ENCODE measurements at places on chromosomes 6 and 20.

- no peak for DNase-seq
Observed at GRCh38 chr6:871503-871902, 178.6 kb upstream of the EXOC2 start.

- no peak for DNase-seq
Observed at GRCh38 chr20:2946988-2947961, 74.0 kb downstream of the PTPRA start.

DNA sequence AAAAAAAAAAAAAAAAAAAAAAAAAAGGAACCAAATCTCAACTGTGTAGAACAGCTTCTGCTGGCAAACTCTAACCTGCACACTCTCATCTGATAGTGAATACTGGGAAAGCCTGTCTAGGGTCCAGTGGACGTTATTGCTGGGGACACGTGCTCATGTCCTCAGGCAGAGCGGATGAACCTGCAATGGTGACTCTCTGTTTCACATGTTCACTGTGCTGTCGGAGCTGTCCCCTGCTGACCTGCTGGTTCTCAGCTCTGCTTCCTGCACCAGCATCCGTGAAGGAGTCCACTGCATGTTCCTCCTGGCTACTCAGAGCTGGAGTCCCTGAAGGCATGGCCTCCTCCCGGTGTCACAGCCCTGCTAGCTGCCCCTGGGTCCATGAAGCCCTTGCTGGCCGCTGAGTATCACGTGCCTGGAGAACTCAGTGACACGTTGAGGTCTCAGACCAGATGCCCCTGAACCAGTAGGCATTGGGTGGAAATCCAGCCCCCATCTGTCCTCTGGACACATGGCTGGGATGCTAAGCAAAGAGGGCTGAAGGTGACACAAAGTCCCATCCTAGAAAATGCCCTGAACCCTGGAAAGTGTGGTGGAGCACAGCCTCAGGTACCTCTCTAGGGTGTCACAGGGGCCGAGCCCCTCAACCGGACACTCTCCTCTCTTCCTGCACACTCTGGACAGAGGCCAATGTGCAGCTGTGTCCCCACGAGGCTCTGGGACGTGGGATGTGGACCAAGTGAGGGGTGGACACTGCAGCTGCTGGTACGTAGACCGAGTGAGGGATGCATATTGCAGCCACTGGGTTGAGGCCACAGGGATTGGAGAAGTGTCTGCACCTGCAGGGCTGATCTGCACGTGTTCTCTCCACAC lies 54.9 kb upstream of the FRMD1 start:
- DNase-seq, result no peak

DNA sequence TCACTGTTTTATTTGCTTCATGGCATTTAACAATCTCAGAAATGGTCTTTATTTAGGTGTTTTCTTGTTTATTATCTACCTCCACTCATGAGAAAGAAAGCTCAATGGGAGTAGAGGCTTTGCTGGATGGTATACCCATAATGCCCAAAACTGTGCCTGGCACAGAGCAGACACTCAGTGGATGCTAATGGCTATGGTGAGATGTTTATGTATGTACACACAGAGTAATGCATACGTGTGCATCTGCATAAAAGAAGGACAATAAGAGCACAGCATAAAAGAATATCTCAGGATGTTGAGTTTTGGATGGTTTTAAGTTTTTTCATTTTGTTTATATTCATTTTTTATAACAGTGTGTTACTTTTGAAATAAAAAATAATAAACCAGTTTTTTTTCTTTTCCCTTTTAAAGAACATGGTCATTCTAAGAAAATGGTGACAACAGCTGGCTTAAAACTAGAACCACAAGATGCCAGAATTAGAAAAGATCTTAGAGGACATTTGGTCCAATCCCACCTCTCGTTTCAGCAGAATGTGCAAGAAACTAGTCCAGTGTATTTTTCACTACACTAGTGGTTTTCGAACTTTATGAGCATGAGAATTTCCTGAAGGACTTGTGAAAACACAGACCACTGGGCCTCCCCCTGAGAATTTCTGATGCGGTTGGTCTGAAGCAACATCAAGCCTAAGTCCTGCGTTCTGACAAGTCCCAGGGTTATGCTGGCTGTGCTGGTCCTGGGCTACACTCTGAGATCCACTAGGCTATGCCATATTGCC lies 131.9 kb downstream of the FYN start:
- DNase-seq, result no peak

- no peak for DNase-seq
Observed at GRCh38 chr20:63265891-63266515, 6.6 kb upstream of the ARFGAP1 start.

- DNase-seq, result no peak
Observed at GRCh38 chr6:22497276-22497675, 72.1 kb upstream of the HDGFL1 start.

DNA sequence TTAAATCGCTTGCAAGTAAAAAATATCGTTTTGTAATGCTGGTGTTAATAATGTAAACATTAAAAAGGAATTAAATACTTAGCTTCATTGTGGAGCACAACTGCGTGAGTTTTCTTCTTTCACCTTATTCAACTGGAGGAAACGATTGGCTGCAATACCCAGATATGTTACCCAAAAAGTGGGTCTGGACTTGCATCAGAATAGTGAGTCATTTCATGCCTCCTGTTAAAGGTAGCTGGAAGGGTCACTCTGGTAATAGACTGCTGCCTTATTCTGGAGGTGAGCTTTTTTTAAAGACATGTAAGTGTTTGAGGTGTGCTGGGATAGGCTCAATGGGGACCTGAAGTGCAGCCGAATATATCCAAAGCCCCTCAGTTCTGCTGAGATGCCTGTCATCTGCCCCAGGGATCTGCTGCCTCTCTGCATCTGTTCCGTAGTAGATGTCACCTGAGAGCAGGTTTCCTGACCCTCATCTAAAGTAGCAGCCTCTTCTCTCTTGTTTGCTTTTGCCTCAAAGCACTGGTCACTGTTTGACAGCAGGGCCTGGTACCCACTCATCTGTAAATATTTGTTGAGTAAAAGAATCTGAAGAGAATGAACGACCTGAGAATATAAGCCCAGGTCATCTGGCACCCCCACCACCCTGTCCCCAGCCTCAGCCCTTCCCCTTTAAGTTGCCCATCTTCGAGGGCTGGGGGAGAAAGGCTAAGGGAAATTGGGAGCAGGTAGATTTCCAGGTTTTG lies 5.6 kb upstream of the UQCC2 start:
- DNase-seq, result no peak

GRCh38 chr20:16296931-16297330 lies 276.3 kb downstream of the KIF16B start:
- no peak for DNase-seq

GRCh38 chr20:46027245-46027853 lies 1.7 kb upstream of the SLC12A5 start:
- DNase-seq, result no peak

DNA sequence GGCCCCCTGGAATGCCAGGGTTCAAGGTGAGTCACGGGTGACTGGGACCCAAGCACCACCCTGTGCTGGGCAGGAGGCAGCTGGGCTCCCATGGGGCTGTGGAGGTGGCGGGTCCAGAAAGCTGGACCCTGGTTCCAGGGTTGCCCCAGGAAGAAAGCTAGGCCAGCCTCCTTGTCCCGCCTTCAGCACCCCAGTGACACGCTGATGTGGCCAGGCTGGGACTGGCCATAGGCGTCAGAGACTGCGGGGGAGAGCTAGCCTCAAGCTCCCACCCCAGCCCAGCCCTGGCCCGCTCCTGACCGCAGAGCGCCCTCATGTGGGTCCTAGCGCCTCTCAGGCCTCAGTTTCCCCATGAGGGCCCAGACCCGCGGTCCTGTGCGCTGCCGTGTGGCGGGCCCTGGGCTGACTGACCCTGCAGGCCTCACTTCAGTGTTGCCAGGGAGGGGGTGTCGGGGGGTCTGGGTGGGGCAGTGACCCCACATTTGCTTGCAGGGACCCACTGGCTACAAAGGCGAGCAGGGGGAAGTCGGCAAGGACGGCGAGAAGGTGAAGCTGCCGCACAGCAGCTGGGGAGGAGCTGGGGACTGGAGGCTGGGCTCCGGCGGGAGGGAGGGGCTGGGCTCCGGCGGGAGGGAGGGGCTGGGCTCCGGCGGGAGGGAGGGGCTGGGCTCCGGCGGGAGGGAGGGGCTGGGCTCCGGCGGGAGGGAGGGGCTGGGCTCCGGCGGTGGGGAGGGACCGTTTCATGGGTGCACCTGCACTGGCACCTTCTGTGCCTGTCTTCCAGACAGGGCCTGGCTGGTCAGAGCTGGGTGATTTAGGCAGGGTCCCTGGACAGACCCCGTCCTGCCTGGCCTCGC lies 7.9 kb downstream of the COL9A3 start:
- peak; percentile 83 for DNase-seq

DNA sequence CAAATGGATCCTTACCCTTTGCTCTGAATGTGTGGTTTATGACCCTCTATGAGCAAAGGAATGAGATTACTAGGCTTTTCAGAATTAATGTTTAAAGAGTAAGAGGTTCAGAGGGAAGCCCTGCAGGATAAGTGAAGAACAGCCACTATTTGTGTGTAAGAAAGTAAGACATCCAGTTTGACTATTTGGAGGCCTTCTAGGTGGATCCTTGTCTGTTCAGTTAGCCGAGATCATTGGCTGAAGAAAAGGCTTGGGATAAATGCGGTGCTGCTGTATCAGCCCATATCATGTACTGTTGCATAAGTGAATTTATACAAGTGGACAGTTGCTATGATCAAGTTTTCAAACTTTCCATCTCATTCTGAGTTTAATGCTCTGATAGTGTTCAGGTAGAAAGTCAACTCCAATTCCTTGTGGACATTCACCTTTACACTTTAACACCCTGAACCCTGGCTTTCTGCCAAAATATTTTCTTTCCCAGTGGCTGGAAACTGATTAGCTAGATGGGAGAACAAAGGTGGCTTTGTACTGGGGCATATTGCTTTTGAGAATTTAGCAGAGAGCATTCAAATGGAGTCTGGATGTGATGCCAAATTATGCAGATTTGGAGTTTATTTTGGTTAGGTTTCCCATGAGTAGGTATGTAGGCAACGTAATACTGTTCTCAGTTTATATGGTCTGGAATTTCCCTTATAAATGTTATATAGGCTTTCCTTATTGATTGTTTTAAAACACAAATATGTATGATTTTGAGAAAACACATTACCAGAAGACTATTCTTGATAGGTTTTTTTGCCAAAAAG lies 15.0 kb downstream of the PARD6B start:
- no peak for DNase-seq

GRCh38 chr6:91337967-91338366 lies 751.1 kb upstream of the MAP3K7 start:
- no peak for DNase-seq

DNA sequence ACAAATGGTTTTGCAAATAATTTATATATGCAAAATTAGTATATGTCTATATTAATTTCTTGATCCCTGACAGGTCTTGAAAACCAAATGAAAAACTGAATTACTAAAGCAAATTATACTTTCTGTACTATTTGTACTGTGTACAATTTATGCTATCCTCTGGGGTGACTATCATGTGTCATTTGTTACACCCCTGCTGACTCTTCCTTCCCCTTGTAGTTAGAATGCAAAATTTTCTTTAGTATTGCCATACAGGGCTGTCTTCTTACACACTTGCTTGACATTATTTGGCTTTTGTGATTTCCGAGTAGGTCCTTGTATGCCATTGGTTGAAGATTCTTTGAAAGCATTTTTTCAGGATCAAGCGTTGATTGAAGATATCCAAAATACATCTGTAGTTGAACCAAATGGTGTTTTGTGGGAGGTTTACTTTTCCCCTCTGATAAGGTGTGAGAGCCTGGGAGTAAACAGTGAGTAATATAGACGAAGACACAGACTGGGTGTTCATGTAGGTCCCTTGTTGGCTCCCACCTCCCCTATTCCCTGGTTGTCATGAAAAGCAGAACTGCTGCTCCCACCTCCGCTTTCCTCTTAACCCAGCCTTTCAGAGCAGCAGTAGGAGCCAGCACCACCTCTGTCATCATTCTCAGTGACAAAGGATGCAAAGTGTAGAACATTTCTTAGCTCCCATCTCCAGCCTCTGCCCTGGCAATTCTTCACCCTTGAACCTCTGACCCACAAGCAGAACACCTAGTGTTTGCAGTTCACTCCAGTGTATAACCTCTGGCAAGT lies 29.0 kb downstream of the NCOA7 start:
- no peak for DNase-seq

DNA sequence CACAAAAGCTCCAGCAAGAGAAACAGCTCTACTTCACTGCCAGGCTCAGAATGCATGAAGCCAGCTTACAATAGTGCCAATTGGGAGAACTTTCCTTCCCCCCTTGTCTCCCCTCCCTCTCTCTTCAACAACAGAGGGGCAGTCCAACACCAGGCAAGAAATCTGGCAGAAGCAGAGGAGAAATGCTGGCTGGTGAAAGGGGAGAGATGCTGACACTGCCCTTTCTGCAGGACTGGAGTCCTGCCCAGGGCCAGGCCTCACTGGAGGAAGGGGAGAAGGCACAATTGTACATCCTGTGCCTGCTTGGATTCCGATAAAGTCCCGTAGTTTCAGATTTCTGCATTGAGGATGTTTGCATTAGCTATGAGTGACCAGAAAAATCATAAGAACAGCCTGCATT lies 148.6 kb downstream of the LRRC1 start:
- no peak for DNase-seq

DNA sequence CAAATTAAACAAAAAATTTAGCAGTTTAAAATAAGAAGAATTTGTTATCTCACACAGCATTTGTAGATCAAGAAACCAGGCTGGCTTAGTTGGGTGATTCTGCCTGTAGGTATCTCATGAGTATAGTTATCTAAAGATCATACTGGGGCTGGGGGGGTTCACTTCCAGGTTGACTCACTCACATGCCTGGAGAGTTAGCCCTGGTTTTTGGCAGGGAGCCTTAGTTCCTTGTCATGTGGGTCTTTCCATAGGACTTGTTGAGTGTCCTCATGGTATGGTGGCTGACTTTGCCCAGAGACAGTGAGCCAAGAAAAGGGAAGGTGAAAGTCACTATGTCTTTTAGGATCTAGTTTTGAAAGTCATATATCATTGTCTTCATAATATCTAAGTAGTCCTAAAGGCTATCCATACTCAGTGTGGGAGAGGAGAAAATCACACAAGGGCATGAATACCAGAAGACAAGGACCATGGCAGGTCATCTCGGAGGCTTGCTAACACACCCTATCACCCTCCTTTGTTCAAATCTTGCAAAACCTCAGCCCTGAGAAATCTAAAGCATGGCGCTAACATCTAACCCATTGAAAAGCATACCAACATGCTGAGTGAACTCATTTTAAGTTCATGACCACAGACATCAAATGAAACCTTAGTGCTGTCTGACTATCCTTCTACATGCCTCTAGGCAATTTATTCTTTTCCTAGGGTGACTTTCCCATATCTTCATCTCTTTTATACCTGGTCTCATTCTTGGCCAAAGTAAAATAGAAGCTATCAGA lies 39.2 kb downstream of the CYP24A1 start:
- no peak for DNase-seq

GRCh38 chr20:53609491-53610445 lies 16.1 kb upstream of the ZNF217 start:
- DNase-seq, result no peak

- DNase-seq, result no peak
Observed at GRCh38 chr20:31953556-31954148, 1.8 kb upstream of the PDRG1 start.

- DNase-seq, result no peak
Observed at GRCh38 chr6:19848465-19849029, 11.4 kb downstream of the ID4 start.

DNA sequence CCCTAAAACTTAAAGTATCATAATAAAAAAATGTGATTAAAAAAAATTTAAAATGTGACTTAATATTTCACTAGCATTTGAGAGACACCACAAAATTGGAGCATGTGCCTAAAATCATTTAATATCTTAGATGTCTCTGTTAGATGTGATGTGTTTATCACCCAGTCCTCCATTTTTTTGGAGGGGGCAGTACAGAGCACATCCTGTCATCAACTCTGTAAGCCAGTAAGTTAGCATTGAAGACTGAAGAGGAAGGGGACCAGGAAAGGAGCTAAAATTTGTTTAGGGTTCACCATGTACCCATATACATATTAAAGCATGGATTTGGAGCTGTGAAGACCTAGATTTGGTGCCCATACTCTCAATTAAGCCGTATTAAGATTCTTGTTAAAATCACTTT lies 30.7 kb upstream of the ADIG start:
- DNase-seq, result no peak
